DMS153 (cell line): ENCODE measurements at places on chromosomes 5 and 9.

DNA sequence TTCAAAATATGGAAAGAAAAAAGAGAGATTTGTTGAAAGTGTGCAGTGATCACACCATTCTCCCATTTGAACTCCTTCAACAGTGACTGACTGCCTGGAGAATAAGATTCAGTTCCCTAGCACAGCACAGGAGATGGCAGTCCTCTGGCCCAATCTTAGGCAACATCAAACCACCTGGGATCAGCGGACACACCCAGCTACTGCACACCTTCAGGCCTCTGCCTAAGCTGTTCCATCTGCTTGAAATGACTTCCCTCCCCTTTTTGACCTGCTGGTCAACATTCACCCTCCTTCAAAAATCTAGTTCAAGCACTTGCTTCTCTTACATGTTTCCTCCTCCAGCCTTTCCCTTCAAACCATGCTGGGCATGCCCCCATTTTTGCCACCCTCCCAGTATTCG lies 4.5 kb downstream of the MAPK9 start:
- DNase-seq = no peak

GRCh38 chr5:4275232-4275631 lies 679.6 kb downstream of the IRX1 start:
- DNase-seq = peak; percentile 42

GRCh38 chr9:72588336-72588735 lies 66.9 kb downstream of the TMC1 start:
- DNase-seq = no peak

DNA sequence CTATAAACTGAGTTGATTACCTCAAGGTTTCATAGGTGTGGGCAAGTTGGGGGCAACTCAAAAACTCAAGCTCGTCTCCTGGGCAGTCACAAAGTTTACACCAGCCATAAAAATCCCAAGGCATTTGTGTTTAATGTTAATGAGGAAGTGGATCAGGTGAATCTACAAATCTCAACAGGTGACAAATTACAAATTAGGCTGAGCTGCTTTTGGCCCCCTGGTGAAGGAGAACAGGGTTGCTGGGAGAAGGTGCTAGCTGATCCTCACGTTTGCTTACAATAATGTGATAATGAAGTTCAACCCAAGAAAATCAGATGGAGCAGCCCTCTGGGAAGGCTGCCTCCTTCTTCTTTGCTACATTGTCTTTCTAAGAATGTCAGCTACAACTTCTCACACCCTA lies 488.4 kb upstream of the DMAC1 start:
- DNase-seq = no peak

DNA sequence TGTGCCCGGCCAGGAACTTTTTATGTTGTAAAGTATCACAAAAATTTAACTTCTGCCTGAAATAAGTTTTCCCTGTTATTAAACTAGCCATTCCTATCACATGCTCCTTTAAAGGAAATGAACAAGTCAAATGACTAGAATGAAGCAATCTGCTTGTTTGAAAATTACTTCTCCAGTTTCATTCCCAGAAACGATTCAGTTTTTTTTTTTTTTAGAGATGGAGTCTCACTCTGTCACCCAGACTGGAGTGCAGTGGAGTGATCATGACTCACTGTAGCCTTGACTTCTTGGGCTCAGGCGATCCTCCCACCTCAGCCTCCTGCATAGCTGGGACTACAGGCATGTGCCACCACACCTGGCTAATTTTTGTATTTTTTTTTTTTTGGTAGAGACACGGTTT lies 13.3 kb upstream of the GNG10 start:
- DNase-seq = no peak

- no peak for DNase-seq
Observed at GRCh38 chr5:111589316-111589715, 77.0 kb upstream of the STARD4 start.

DNA sequence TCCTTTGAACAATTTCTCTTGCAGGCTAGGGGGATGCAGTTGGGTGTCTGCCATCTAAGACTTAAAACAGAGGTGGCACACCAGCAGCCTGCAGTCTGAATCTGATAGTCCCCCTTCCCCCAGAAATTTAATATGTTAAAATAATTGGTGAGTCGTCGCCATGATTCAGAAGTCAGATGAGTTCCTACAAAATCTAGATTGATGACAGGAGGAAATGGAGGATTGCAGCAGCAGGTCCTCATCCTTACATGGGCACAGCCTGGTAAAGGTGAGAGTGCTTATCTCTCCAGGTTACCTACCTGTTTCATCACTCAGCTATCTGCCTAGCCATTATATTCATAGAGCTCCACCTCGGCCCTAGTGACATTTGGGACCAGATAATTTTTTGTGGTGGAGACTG lies 112.3 kb downstream of the PCSK1 start:
- no peak for DNase-seq

GRCh38 chr5:107542831-107543231 lies 127.9 kb downstream of the EFNA5 start:
- DNase-seq = peak; percentile 41

DNA sequence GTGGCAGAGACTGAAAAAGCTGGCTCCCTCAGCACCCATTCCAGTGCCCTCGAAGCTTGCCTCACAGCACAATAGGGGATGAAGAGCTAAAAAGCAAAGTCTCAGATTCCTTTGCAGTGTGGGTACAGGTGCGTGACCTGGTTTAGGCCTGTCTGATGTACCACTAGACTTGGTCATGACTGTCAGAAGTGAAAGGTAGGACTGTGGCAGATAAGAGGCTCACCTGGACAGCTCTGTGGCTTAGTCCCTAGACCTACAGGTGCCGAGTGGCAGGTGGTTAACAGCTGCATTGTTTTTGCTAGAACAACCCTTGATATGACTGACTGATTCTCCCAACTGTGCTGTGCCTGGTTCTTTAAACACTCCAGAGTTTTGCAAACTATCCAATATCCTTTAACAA lies 14.7 kb upstream of the SFXN1 start:
- DNase-seq = peak; percentile 54

- no peak for DNase-seq
Observed at GRCh38 chr9:86485359-86485758, 131.1 kb upstream of the TUT7 start.

DNA sequence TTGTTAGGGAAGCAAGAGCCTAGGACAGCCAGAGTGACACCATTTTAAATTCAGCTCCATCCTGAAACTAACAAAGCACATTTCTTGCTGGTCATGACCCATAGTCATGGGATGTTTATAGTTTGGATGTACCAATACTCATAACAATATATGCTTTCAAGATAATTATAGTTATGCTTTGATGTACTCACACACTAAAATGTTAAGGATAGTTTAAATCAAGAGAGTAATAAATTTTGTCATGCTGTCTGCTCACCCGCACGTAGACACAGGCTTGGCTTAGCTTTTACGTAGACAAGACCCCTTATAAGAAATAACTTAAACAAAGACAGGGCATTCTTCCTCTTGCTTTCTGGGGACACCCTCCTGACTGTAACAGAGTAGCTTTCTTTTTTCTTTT lies 8.9 kb upstream of the STXBP1 start:
- no peak for DNase-seq

- DNase-seq = no peak
Observed at GRCh38 chr9:96020792-96021550, 145.5 kb downstream of the ERCC6L2 start.

DNA sequence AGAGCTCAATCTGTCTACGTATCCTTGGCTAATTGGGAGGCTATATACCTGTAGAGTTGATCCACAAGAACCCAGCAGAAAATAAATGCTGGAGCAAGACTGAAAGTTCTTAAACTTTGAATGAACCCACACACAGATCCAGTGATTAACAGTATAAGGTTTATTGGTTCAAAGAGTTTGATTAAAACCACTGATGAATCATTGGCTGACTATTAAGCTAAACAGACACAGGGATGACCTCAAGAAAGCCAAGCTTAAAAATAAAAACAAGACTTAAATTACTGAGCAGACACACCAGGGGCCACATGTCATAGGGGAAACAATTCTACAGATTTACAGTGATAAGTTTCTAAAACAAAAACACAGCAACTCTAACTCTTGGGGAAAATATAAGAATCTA lies 163.6 kb downstream of the SPATA31D1 start:
- DNase-seq = no peak

GRCh38 chr5:6718718-6719117 lies 5.5 kb downstream of the TENT4A start:
- DNase-seq = no peak

DNA sequence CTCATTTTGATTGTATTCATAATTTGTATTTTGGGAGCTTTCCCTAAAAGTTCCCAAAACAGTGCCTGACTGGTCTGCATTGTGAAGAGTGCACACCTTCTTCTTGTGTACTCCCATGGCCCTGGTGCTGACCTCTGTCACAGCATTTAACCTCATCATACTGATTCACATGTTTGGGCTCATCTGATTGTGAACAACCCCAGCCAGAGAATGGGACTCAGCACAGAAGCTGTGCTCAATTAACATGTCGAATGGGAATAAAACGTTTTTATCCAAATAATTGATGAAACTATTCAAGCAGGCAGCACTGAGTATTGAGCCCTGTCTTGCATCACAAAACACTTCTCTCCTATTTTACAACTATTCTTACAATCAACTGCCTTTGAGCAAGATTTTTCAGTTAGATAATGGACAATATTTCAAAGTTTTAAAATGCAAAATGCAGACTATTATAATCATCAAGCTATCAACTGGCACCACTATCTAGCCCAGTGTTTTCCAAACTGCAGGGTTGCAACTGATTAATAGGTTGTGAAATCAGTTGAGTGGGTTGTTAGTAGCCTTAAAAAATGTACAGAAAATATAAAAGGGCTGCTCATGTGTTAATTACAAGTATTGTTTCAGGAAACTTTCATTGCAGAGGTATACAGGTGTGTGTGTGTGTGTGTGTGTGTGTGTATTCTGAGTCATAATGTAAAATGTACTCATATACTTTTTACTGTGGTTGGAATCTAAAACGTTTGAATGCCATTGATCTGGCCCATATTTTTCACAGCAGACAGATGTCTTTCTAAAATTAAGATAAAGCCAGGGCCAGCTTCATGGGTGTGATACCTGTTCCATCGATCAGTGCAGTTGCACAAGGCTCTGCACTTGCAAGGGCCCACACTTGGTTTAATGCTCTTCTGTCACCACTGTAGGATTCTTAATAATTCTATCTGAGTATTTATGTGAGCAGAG lies 190.5 kb downstream of the PIK3R1 start:
- no peak for DNase-seq

- no peak for DNase-seq
Observed at GRCh38 chr5:61777292-61777691, 445.2 kb downstream of the ZSWIM6 start.

- no peak for DNase-seq
Observed at GRCh38 chr5:6261256-6261655, 117.1 kb downstream of the MED10 start.

DNA sequence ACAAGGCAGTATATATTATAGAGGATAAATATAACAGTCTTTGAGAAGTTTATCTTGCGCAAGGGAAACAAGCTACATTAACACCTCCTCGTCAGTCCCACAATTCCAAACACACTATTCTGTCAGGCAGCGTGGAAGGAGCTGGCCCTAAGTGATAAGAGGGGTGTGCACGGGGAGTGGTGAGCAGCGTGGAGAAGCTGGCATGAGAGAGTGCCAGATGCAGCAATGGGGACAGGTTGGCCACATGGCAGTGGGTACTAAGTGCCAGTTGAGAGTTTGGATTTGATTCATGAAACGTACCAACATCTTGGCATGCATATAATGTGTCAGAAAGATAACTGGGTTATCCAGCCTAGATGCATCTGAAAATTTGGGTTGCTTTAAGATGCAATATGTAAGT lies 460.2 kb downstream of the ICE1 start:
- DNase-seq = no peak
